GM19239 (cell line): ENCODE measurements at places on chromosomes 12 and 14.

DNA sequence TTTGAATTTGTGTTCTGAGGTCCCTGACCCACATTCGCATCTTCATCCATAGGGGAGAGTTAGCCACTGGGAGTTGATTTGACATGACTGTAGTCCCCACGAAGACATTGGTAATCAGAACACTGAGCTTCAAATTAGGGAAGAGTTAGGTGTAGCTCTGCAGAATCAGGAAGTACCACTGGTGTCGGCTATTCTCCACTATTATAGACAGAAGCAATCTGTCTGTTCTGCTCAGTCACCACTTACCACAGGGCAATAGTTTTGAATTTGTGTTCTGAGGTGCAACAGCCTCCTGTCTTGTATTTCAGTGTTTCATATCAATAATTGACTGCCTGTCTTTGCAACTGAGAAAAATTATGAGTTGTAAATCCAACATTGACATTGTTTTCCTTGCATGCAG, 407.6 kb downstream of the LRFN5 start:
- no peak for DNase-seq

GRCh38 chr14:82223276-82223675, 689.6 kb upstream of the SEL1L start:
- DNase-seq: no peak

GRCh38 chr12:46414591-46415268, 42.2 kb upstream of the SLC38A2 start:
- DNase-seq: no peak

- DNase-seq: no peak
Observed at GRCh38 chr12:128073937-128074336, 193.0 kb upstream of the TMEM132C start.

DNA sequence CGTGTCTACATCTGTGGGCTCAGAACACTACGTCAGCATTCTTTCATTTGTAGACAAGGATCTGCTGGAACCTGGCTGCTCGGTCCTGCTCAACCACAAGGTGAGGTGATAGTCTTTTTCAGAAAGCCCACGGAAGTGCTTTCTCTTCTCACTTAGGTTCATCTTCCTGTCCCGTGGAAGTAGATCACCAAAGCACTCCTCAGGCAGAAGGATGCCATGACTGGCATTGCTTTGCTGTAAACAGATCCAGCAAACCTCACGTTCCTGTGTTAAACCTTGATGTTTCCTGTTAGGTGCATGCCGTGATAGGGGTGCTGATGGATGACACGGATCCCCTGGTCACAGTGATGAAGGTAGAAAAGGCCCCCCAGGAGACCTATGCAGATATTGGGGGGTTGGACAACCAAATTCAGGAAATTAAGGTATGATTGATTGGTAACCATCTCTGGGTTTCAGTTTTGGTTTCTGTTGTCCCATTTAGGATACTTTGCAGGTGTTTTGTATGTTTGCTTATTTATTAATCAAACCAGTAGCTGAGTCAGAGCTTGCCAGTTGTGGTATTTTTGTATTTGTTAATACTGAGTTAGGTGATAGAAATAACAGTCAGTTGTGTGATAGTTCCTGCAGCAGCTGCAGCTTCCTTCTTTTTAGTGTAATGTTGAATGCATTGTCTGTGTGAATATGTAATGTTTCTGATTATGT, 7.5 kb downstream of the PSMC1 start:
- peak; percentile 30 for DNase-seq

DNA sequence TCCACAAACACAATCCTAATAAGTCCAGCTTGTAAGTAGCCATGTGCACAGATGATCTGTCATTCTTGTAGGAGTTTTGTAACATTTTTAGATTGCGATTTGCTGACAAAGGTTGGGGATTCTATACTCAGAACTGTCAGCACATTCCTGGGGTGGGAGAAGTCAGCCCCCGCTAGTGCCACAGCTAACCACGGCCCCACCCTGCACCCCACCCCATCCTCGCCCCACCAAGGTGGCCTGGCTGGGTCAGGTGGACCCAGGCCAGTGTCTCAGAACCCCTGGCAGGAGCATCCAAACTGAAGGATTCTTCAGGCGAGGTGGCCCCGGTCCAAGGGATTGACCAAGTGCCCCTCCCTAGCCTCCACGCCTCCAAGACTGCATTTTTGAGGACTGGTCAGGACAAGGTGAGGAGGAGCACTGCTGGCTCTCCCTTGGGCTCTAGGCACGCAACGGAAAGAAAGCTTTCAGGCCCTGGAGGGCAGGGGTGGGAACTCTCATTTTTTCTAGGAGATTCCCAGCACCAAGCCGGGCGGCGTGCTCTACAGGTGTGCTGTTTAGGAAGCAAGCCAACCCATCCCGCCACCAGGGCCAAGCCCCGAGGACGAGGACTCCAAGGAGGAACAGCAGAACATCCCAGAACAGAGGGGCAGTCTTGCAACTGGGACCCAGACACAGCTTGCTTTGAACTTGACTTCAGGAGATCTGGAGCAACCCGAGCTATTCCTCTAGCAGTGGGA, 172.8 kb downstream of the BCL11B start:
- DNase-seq: no peak

GRCh38 chr12:104796475-104796862, 161.6 kb downstream of the SLC41A2 start:
- no peak for DNase-seq

- DNase-seq: no peak
Observed at GRCh38 chr12:120890963-120891362, 13.2 kb downstream of the SPPL3 start.

GRCh38 chr14:23376482-23377197, at the start of gene CMTM5:
Gene CMTM5, plus strand, starts transcription at chr14:23377046. Its CDS starts 206 bp downstream, at chr14:23377252.
- no peak for DNase-seq

DNA sequence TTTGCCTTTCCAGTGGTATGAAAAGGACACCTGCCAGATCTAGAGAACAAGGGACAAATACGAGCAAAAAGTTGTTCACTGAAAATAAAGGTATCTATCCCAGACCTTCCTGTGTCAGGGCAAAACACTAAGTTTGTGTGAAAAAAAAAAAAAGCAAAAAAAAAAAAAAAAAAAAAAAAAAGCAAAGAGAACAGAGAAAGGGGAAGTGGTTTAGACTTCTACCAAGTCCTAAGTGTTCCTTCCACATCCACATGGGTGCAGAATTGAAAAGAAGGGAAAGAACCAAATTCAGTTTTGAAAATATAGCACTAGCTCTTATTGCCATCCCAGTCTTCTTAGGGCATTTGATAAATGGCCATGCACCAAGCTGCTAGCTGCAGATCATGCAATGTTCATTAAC, 41.7 kb downstream of the ZCRB1 start:
- DNase-seq: no peak

GRCh38 chr14:28777471-28778137, 11.0 kb downstream of the FOXG1 start:
- DNase-seq: no peak

DNA sequence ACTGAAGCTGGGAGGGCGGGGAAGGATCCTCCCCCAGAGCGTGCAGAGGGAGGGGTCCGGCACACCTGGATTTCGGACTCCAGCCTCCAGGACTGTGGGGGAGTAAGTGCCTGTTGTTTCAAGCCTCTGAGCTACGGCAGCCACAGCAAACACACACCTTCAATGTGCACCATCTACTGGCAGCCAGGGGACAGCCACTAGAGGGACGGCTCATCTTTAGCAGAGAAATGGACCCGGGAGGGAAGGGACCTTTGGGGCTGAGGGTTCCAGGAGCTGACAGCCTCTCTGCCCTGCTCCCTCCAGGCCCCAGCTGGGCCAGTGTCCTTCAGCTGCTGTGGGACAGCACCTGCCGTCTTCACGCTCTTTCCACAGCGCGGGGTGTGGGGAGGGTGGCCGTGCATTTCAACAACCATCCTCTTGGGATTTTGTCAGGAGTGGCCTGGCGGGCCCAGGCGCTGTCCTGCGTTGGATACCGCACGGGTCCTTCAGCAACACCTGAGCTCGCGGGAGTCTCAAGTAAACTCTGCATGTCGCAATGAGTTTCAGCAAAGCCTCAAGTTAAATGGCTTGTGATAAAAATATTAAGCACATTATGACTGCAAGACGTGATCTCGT, 209.2 kb upstream of the C14orf180 start:
- DNase-seq: no peak

GRCh38 chr12:26152507-26153102, 27.8 kb upstream of the BHLHE41 start:
- DNase-seq: no peak
